ENCODE measurements at places on chromosomes 3 and 15.

DNA sequence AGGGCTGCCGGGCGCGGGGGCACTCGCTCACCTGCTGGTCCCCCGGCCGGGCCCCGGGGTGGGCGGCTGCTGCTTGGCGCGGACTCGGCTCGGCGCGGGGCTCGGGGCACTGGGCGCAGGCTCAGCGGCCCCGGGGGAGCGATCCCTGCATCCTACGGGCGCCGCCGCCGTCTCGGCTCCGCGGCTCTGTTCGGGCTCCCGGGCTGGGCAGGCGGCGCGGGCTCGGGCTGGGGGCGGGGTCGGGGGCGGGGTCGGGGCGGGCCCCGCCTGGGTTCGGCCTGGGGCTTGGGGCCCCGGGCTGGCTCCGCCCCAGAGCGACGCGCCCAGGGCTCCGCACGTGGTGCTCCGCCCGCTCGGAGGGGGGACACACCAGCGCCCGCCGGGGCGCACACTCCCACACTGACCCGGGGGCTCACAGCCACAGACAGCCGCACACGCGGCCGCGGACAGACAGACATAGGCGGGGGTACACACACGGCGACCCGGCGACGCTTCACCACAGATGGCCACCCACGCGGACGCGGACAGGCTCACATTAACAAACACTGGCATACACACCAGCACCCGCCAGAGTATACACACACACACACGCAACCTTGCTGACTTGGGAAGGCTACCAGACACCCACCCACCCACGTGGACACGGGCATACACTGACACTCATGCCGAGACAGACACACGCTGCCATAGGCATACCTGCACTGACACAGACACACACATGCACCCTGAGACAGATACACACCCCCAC is at the start of gene SCN5A:
TSS of gene SCN5A (minus strand) at position 188 of the 748 bp plus-strand sequence. CDS start 16,380 bp downstream, outside the sequence.
- no peak for DNase-seq

GRCh38 chr15:72998226-72998625 is 54.0 kb upstream of the NEO1 start:
- DNase-seq = no peak

- no peak for DNase-seq
Measured at GRCh38 chr3:115576325-115576875, 46.9 kb upstream of the GAP43 start.

DNA sequence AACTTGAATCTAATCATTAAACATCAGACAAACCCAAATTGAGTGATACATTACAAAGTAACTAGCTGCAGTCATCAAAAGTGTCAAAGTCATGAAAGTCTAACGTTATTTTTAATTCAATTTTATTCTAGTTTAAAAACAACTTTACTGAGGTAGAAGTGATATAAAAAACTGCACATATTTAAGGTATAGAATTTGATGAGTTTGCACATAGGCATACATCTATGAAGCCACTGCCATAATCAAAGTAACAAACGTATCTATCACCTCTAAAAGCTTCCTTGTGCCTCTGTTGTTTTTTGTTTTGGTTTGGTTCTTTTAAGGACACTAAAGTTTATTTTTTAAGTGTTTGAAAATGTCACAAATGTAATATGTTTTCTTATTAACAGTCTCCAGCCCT is 130.9 kb downstream of the DLG1 start:
- no peak for DNase-seq

DNA sequence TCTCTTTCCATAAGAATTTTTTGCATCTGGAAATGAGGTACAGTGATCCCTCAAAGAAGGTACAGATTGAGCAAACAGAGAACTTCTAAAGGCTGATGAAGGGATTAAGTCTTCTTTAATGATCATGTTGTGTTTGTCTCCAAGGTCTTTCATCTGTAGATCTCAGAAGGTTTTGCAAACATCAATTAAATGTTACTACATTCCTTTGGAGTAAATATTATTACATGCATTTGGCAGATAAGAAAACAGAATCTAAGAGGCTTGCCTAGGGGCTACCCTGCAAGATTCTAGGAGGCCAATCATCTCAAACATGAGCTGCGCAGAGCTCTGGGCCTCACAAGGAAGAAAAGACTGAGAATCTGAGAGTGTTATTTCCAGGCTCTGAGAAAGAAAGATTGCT is 70.9 kb upstream of the LPP start:
- no peak for DNase-seq

DNA sequence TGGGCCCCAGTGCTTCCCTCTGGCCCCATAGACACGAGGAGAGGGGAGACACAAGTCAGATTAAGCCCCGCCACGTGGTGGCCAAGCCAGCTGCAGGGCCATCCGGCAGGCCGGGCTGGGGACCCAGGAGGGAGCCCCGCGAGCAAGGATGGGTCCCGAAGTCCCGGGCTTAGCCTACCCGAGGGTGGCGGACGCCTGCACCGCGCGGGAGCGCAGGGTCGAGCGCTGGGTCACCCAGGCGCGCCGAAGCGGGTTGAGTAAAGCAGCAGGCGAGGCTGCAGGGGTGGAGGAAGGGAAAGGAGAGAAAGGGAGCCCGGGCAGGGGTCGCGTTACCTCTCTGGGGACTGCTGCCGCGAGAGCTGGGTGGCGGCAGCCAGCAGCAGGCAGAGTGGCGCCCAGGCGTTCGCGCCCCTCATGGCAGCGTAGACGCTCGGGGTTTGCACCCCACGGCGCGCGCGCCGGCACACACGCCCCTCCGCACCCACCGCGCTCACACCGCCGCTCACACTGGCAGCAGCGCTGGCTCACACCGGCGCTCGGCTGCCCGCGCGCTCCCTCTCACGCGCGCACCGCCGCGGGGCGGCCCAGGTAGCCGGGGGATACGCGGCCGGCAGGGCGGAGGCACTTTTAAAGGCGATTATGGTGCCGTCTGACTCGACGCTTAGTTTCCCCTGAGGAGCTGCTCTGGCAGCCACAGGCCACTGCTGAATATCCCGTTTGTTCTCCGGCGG is at the start of gene PCOLCE2:
TSS of gene PCOLCE2 (minus strand) at position 603 of the 731 bp plus-strand sequence. CDS start at position 416, 187 bp downstream.
- no peak for DNase-seq

DNA sequence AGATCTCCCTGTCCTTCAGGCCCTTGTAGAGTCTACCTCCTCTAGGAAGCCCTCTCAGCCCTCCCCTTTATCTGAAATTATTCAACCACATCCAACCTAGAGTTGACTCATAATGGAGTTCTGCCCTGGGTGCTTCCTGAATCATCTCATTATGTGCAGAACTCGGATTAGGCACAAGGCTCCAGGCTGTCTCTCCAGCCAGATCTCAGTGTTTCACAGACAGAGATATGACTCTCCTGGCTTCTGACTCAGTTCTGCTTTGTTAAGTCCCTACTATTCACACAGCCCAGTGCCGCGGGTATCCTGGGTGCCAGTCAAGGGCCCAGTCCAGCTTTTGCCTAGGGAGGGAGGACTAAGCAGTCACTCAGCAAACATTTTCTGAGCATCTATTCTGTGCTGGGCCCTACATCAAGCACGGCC is 9.3 kb downstream of the STRA6 start:
- peak; percentile 94 for DNase-seq

DNA sequence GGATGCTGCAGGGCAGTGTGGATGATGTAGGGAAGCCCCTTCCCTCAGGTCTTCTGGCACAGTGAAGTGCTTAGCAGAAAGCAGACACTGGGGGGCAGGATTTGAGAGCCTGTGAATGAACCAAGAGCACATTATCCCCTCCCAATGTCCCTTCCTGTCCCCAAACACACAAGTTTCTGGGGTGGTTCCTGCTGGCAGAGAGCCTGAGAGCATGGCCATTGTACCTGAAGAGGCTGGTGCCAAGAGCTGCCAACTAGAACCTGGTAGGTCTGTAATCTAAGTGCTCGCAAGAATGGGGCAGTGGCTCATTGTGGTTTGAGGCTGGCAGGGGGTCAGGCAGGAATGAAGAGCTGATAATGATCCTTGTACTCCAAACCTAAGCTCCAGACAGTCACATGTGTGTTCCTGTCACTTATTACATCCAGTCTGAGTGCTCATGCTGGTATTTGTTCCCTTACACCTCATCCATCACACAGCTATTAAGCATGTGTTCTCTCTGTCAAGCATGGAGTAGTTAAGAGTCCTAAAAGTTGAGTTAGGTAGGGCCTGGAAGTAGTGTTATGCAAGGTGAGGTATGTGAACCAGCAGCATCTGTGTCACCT is 6.7 kb upstream of the CCR1 start:
- DNase-seq = peak; percentile 36

DNA sequence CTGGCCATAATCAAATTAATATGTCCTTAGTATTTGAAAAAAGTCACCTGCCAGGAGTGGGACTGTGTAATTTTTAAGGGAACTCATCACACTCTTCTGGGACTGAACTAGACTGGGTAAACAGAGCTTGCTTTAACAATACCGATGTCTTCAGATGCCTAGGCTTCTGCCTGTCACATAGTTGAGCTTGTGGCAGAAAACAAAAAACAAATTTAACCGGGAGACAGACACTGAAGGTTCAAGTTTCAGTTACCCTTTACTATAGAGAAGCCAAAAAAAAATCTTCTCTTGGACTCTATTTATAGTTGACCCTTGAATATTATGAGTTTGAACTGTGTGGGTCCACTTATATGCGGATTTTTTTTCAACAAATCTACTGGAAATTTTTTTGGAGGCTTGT is 10.8 kb downstream of the PPP1R2 start:
- no peak for DNase-seq

DNA sequence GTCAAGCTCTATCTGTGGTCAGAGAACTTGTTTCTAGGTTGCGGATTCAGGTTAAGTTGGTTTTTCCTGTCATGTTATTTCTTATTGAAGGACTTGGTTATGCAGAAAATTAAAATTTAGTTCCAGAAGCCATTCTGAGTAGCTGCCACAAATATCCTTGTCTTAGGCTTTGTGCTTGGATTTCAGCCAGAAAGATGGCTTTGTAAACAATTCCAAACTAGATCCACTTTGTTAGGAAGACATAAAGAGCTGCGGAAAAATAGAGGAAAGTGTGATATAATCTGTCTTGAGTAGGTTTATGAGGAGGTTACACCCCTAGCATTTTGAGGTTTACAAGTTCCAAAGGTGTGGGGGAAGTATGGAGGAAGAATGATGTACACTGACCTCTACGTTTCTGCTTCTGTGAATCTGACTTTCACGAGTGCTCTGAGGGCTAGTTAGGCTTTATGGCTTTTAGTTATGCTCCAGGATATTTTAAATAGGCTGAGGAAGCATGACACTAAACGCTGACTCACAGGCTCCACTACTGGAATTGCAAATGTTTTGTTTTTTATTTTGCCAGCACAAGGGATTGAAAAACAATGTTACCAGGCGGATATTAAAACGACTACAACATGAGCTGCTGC is 46.3 kb upstream of the UTS2B start:
- DNase-seq = no peak

GRCh38 chr3:41933154-41933676 is 28.7 kb downstream of the ULK4 start:
- peak; percentile 29 for DNase-seq

DNA sequence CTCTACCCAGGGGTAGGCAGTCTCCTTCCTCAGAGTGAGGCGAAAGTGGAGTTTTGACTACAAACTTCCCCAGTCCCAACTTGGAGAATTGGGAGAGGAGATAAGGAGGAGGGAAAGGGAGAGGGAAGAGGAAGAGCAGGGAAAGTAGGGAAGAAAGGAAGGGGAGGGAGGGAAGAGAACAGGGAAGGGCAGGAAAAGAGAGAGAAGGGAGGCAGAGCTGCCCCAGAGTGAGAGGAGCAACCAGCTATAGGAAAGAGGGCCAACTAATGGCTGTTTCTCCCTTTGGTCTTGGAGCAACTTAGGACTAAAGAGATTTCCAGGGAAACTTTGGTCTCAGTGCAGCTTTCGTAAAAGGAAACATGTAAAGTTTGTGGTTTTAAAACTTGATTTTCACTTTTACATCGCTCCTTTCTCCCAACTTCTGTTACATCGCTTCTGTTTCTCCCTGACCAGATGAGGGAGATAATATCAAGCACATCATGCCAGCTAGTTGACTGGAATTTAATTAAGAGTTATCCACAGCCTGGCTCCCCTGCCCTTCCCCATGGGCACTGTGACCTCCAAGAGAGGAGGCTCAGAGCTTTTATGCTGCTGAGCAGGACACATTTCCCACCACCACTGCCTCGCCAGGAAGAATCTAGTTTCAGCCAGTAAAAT is 1.4 kb downstream of the CA12 start:
- DNase-seq = no peak

- no peak for DNase-seq
Measured at GRCh38 chr3:129542747-129543146, 228 bp upstream of the H1-8 start.

GRCh38 chr3:32556332-32556731 is 14.3 kb downstream of the DYNC1LI1 start:
- no peak for DNase-seq

- no peak for DNase-seq
Measured at GRCh38 chr3:152891678-152892077, 56.7 kb downstream of the P2RY1 start.

DNA sequence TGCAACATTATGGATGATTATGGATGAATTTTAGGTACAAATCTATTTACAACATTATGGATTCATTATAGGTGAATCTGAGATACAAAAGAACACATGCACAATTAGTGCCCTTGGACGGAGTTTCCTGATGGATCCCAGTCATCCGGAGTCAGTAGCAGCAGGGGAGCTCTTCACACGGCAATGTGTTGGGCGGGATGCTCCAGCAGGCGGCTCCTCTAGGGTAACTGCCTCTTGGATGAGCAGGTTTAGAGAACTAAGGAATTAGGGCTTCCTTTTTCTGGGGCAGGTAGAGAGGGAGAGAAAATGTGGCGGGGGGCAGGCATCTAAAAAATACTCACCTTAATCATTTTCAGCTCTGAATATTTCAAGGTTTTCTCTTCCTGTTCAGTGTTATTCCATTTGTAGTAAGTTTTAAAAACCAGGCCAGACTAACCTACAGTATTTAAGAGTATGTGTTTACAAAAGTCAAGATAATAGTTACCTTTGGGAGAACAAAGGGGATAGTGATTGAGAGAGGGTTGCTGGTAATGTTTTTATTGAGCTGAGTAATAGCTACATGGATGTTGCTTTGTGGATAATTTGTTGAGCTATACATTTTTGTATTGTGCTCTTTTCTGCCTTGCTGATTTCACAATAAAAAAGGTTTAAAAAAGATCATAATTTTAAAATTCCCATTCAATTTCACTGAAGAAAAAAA is 27.4 kb upstream of the GOLM2 start:
- no peak for DNase-seq

- no peak for DNase-seq
Measured at GRCh38 chr3:14768182-14768790, 50.5 kb upstream of the FGD5 start.

DNA sequence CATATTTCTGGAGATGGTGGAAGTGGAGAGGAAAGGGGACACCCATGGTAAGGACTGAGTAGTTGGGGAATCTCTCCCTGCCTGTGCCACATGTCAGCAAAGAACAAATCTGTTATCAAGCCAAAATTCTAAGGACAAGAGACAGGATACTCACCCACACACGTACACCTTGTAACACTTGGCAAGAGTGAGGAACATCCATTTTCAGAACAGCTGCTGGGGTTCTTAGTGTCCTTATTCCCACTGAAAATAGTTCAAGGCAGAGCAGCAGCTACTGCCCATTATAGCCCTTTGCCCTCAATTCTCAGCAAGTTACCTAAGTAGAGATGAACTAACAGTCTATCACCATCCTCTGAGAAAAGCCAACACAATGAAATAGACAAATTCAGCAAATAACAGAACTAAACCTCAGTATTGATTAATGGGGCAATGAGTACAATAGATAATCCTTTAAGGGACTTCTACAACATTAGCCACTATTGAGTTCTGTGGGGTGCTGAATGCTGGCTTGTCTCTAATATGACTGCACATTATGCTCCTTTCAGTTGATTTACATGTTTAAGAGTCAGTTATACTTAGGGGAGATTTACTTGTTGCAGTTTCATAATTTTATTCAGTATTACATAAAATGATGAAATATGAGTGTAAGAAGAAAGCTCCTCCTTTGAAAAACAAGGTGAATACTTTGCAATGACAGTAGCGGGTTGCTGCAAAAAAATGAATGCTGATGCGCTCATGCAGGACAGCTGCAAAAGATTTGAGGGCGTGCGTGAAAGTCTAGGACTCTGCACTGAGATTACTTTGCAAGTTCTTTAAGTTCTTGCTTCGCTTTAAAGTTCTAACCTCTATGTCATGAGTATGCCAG is 22.4 kb downstream of the SENP5 start:
- no peak for DNase-seq
